ENCODE measurements at places on chromosomes 7 and 10.

- DNase-seq: no peak
Measured at GRCh38 chr10:121873236-121873635, 54.6 kb downstream of the ATE1 start.

GRCh38 chr10:59677253-59677831, 32.3 kb downstream of the SLC16A9 start:
- no peak for DNase-seq

DNA sequence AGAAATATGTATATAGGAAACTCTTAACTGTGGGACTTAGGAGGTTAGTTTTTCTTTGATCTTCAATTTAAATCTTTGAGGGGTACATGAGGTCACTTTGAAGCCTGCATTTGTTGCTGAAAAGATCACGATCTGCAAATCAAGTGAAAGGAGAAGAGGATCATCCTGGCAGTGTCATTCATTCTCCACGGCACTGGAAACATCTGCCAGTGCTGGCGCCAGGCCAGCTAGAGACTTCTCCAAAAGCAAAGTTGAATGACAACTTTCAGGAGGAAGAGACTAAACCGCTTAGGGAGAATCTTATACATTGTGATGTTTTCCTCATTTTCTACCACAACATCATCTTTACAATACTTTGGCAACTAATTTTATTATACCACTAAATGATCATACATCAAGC, 42.5 kb downstream of the MRC1 start:
- DNase-seq: no peak

DNA sequence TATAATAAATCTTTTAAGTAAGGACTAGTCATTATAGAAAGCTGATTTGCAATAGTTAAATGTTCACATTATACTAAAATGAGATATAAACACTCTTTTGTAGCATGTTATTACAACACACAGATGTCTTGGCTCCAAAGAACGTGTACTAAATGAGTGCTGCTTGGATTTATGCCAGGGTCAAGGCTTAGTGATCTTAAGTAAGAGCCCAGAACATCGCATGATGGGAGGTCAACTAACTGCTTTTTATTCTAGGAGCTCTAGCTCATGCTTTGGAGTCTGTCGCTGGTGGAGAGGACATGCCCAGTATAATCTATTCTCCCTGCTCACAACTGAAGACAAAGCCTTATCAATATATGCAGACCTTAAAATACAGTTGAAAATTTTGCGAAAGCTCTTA, 315.1 kb downstream of the BBS9 start:
- DNase-seq: no peak

DNA sequence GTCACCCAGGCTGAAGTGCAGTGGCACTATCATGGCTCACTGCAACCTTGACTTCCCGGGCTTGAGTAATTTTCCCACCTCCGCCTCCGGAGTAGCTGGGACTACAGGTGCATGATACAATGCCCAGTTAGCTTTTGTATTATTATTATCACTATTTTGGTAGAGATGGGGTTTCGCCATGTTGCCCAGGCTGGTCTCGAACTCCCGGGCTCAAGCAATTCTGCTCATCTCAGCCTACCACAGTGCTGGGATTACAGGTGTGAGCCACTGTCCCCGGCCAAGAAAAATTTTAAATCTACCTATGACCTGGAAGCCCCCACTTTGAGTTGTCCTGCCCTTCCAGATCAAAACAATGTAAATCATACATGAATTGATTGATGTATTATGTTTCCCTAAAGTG, 38.8 kb downstream of the CCDC6 start:
- DNase-seq: no peak

DNA sequence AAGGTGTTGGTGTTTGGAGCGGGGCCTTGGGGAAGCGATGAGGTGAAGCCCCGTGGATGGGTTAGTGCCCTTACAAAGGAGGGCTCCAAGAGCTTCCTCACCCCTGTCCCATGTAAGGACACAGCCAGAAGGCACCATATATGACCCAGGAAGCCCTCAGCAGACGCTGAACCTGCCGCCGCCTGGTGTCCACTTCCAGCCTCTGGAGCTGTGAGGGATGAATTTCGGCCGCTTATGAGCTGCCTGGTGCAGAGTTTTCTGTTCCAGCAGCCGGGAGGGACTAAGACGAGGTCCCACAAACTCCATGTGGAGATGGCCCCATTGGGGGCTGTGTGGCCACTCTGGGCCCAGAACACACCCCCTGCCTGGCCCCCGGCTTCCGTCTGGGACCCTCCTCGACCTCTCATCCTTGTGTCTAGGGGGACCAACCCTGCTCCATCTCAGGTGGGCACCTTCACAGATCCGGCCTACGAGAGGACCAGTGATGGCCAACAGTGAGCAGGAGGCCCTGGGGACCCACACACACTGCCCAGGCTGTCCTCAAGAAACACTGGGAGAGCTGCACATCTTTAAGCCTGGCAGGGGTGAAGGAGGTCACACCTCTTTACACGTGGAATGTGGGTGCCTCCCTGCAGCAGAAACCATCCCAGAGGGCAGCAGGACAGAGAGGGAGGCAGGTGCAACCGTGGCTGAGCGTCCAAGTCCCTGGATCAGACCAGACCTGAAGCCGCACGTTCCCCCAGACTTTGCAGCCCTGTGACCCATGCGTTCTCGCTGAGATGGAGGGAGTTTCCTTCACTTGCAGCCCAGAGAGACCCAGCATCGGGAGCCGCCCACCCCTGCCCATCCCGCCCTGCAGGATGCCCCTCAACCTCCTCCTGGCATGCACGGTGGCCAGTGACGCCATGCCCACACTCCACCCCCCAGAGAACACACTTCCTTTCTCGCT, 96.1 kb downstream of the PDGFA start:
- no peak for DNase-seq

- no peak for DNase-seq
Measured at GRCh38 chr7:21314954-21315353, 112.9 kb upstream of the SP4 start.

GRCh38 chr10:107033799-107034422, 130.6 kb downstream of the SORCS1 start:
- DNase-seq: no peak
